AG04450 (cell line): ENCODE measurements at places on chromosomes 4 and X. TPM values are rescaled to one million over a fixed set of nuclear protein-coding genes. Genes with fewer than 3 reads are reported as not detected.

The UGT2B17 gene
- polyA plus RNA-seq: not detected in 2 replicates

The SPARCL1 gene
- polyA plus RNA-seq: not detected in 2 replicates

The STK32B gene
- polyA plus RNA-seq: 4.0 and 4.3 TPM in 2 replicates

The SPIN2A gene
- 1.0 and 1.3 TPM in 2 replicates for polyA plus RNA-seq

The CXCL11 gene
- 0.05 and 0.09 TPM in 2 replicates for polyA plus RNA-seq

GRCh38 chr4:130074096-130074495 lies 978.1 kb downstream of the C4orf33 start:
- DNase-seq: no peak

GRCh38 chrX:16137416-16138107 lies 14.2 kb downstream of the GRPR start:
- DNase-seq: no peak

DNA sequence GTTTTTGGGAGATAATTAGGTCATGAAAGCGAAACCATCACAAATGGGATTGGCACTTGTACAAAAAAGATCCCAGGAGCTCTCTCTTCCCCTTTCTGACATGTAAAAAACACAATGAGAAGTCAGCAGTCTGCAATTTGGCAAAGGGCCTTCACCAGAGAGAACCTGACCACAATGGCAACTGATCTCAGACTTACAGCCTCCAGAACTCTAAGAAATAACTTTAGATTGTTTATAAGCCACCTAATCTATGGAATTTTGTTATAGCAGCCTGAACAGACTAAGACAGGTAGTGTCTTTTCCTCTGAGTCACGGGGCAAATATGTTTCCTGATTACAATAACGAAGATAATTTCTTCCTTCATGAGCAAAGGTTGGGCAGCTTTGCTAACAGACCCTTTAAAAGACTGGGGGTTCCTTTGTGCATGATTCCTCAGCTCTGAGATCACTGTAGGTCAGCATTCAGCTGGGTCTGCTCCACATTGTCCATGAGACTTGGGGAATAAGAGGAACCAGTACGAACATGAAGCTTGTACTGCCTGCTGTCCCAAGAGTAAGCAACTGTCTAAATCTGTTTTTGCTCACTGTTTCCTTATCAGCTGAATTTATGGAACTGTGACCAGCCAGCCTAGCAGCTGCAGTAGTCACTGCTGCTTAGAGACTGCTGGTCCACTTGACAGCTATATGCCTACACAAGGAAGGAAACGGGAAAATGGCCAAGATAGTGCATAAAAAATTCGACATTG lies 191.6 kb downstream of the ANAPC10 start:
- DNase-seq: no peak

DNA sequence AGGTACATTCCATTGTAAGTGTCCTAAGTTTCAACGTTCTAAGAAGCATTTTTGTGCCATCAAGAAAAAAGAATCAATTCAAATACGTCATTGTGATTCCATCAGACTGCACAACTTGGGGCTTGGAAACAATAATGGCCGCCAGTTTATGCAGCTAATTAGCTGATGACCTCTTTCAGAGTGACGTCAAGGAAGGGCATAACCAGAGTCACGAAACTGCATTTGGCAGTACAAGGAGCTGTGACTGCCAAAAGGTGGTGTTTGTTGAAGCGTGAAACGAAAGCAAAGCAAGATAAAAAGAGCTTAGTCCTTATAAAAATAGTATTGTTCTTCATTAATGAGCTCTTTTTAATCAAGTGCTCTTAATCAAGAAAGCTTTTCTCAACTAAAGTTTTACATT lies 81.1 kb upstream of the SH3RF1 start:
- DNase-seq: no peak

GRCh38 chr4:157984285-157984911 lies 188.4 kb downstream of the GASK1B start:
- no peak for DNase-seq

- no peak for DNase-seq
Measured at GRCh38 chr4:6478546-6479220, 6.3 kb upstream of the PPP2R2C start.

- no peak for DNase-seq
Measured at GRCh38 chr4:143405075-143405730, 68.5 kb downstream of the GAB1 start.
